ENCODE measurements at places on chromosomes 3 and 15. TPM values are rescaled to one million over a fixed set of nuclear protein-coding genes. Genes with fewer than 3 reads are reported as not detected.

DNA sequence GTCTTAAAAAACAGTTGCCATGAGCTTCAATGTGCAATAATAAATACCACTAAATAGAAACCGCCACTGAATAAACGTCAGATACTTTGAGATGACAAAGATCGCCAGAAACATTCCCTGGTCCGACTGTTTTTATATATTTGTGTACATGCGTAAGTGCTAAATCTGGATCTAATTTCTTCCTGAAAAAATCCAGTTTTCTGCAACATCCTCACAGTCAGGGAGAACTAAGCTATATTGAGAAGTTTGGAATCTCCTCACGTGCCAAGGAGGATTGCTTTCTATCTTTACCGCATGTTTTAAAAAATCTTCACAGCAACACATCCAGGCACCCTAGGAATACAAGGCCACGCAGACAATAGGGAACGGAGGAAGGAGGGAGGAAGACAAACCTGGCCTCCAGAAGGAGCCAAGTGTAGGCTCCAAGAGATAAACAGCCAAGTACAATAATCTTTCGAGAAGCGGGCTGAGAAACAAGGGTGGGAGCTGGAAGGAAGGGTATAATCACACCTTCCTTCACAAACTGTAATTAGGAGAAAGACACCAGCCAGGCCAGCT lies 5.7 kb downstream of the VGLL4 start:
- no peaks in the 10 kb centered on the region for H3K27me3 ChIP-seq
- DNase-seq = peak; percentile 62
- peak overlapping the region; percentile 27 for H3K4me3 ChIP-seq
- peak overlapping the region; percentile 92 for H3K27ac ChIP-seq
- peaks cover 80% of the 10 kb centered on the region for H3K4me1 ChIP-seq

CLRN1 gene
- total RNA-seq = not detected

FANCI gene
- total RNA-seq = 74.7 TPM

ATP13A5 gene
- not detected for total RNA-seq

PAQR9 gene
- not detected for total RNA-seq

DNA sequence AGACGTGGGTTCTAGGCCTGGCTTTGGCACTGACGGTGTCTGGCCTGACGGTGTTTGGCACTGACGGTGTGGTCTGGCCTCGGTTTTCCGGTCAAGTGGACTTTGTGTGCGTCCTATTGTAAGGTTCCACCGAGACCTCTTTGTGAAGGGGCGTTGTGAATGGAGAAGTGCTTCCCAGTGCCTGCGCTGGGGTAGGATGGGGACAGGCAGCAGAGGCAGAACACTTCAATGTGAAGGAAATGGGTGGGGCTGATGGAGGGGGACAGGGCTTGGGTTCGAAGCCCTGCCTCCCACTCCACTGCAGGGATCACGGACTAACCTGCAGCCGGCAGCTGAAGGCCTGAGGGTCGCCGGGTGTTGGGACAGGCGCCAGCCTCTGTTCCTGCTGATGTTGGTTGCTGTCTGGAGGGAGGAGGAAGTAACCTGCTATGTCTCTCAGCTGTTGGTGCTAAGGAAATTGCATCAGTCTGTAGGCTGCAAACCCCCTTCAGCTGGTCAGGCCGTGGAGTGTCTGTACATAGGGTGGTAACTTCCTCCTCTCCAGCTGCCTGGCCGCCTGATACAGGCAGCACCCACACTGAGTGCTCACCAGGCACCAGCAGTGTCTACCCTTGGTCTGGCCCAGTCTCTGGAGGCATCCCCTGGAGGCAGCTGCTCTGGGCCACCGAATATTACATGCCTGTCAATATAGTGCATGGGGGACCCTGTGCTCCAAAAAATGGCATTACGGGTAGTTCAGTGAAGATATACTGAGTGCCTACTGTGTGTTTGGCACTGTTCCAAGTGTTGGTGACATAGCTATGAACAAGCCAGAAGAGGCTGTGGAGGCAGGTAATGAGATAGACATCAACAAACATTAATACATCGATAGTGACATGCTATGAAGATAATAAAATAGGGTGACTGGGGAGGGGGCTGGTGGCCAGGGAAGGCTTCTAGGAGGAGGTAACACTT lies 1.1 kb downstream of the TM6SF1 start:
- H3K4me3 ChIP-seq = peak overlapping the region; percentile 56
- no peaks in the 10 kb centered on the region for H3K36me3 ChIP-seq
- H3K27ac ChIP-seq = peak overlapping the region; percentile 95
- DNase-seq = peak; percentile 90
- peaks cover 56% of the 10 kb centered on the region for H3K4me1 ChIP-seq
- H3K27me3 ChIP-seq = no peaks in the 10 kb centered on the region

- no peak overlapping the region for H3K4me3 ChIP-seq
- no peak for DNase-seq
- H3K36me3 ChIP-seq = peaks cover 2% of the 10 kb centered on the region
- H3K27me3 ChIP-seq = no peaks in the 10 kb centered on the region
- H3K4me1 ChIP-seq = no peaks in the 10 kb centered on the region
- H3K27ac ChIP-seq = no peak overlapping the region
These were observed 38.8 kb downstream of the TRAK1 start for GRCh38 chr3:42130007-42130328.

ZBED2 gene
- total RNA-seq = not detected
